ENCODE measurements at places on chromosomes 16 and 17.

- no peak for DNase-seq
Measured at GRCh38 chr16:68599586-68599985, 45.5 kb upstream of the CDH3 start.

- peak; percentile 34 for DNase-seq
Measured at GRCh38 chr17:8708025-8708461, 36.6 kb downstream of the CCDC42 start.

DNA sequence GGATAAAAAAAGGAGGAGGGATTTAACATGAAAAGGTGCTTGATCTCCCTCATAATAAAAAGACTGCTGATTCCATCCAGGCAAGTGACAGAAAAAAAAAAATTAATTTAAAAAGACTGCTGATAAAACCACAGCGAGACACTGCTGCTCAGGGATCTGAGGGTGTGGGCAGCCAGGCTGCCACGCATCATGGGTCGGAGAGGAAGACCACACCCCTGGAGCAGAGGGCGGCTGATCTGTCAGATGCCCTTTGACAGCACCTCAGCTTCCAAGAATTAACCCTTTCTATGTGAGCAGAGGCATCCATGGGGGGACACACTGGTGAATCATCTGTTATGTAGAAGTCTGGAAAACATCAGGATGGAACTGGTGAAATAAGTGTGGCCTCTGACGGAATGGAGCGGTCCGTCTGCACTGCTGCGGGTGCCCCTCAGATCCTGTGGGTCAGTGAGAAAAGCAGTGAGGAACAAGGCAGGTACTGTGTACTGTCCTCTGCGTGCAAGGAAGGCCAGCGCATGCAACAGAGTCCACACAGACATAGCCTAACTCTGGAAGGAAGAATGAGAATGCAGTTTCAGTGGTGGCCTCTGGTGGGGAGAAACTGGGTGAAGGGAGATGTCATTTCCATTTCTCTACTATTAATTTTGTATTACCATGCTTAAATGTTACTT, 19.8 kb downstream of the MAPT start:
- DNase-seq = no peak

- peak; percentile 43 for DNase-seq
Measured at GRCh38 chr17:81422776-81423697, 27.8 kb downstream of the BAHCC1 start.

DNA sequence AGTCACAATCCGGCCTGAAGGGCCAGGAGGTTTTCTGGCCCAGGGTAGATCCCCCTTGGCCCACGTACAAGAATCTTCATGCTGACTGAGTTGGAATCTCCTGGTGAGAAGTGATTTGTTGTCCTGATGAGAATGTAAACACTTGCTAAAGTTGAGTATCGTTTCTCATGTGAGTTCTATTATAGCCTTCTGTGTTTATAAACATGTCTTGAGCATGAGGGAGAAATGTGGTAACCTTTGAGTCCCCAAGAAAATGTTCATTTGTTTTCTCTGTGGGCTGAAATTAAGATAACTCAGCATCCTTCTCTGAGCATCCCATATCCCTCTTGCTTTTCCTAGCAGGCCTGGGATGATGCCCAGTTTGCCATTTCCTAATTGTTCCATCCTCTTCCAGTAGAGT, 204.8 kb downstream of the FTO start:
- DNase-seq = no peak

GRCh38 chr17:7224661-7225111, 4.9 kb downstream of the ACADVL start:
- no peak for DNase-seq

- DNase-seq = no peak
Measured at GRCh38 chr16:79092846-79093245, 507.7 kb downstream of the MAF start.

- no peak for DNase-seq
Measured at GRCh38 chr17:78844301-78845005, 3.8 kb upstream of the USP36 start.

DNA sequence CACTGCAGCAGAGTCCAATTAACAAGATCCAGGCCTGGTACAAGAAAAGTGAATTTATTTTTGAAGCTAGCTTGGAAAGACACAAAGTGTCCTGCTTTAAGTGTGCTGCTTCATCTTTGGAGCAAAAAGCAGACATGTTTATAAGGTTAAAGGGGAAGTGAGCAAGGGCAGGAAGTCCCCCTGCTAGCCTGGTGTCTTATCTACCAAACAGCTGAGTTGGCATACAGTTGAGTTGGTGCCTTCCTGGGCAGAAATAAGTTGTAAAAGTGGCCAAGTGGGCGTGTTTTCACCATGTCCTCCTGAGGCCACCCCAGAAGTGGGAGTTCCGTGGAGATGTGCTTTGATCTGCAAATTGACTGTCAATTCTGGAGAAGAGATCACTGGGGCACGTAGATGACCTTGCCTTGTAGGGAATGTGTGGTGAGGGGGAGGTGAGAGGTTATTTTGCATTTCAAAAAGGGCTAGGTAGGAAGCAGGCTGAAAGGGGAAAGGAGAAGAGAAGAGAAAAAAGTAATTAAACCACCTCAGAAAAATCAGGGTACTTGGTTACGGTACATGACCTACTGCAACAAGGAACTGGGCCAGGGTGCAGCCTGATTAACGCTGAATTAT, 38.3 kb upstream of the HSBP1 start:
- DNase-seq = no peak

GRCh38 chr16:88882358-88883030, 16.0 kb upstream of the PABPN1L start:
- no peak for DNase-seq

DNA sequence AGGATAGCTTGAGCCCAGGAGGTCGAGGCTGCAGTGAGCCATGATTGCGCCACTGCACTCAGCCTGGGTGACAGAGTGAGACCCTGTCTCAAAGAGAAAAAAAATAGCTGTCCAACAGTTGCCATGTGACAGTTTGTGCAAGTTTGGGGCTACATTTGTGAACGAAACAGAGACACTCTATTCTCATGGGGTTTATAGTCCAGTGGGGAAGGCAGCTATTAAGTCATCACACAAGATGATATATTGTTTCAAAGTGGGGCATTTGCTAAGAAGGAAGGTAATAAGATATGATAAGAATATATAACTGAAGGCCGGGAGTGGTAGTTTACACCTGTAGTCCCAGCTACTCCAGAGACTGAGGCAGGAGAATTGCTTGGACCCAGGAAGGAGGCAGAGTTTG, 73.3 kb downstream of the RBBP6 start:
- DNase-seq = no peak

- DNase-seq = no peak
Measured at GRCh38 chr16:54320697-54321340, 34.2 kb upstream of the IRX3 start.

DNA sequence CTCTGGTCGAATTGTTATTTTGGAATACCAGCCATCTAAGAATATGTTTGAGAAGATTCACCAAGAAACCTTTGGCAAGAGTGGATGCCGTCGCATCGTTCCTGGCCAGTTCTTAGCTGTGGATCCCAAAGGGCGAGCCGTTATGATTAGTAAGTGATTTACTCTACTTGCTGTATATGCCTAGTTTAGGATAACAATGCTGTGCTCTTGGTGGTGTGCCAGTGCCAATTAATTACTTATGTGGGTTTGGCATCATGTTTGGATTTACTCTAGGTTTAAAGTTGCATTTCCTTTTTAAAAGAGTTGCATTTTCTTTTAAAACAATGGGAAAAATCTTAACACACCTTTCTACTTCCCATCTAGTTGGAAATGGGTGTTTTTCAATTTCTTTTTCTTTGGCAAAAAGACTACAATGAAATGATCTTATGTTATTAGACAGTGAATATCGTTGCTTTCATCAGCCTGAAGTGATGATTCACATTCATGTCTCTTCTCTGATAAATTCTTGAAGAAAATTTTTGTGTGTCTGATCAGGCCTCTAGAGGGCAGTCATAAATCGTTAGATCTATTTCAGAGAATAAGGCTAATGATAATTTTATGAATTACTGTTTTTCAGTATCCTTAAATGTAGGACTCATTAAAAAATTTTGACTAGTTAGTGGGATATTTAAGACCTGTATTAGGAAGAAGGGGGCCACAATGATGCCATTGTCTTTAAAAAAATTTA, 5.6 kb downstream of the SF3B3 start:
- no peak for DNase-seq

GRCh38 chr16:13245713-13246377, 344.4 kb downstream of the SHISA9 start:
- DNase-seq = no peak

- no peak for DNase-seq
Measured at GRCh38 chr17:50112694-50113093, 17.3 kb downstream of the SAMD14 start.

DNA sequence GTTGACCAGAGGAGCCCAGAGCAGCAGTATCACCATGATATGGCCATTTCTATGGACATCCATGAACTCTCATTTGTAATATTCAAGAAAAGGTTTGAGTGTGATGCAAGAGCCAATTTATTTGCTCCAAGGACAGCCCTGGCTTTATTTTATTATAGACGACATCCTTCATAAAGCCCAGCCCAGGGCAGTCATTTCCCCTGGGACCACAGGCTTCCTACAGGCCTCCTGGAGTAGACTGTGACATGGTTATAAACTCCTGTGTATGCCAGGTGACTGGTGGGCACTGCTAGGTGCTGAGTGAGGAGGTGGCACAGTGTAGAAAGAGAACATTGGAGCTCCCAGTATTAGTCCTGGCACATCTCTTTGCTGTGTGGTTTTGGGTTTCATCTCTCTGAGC, 120.9 kb downstream of the UTP18 start:
- no peak for DNase-seq

DNA sequence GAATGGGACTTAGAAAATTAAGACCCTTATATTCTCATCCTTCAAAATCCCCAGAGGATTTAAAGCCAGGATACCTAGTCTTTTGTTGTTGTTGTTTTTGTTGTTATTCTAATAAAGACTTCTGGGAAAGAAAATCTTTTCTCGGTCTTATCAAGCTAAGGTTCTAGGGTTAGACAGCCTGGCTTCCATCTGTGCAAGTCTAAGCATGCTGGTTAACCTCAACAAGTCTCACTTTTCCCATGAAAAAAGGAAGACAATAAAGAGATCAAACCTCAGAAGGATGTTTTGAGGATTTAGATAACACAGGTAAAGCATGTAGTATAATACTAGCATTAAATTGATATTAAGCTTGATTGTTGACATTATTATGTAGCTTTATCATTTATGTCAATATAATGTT, 486.4 kb upstream of the SOX9 start:
- no peak for DNase-seq

- no peak for DNase-seq
Measured at GRCh38 chr17:16338391-16338790, 14.9 kb downstream of the CENPV start.

- DNase-seq = no peak
Measured at GRCh38 chr17:3799181-3799945, 1.6 kb downstream of the ITGAE start.

DNA sequence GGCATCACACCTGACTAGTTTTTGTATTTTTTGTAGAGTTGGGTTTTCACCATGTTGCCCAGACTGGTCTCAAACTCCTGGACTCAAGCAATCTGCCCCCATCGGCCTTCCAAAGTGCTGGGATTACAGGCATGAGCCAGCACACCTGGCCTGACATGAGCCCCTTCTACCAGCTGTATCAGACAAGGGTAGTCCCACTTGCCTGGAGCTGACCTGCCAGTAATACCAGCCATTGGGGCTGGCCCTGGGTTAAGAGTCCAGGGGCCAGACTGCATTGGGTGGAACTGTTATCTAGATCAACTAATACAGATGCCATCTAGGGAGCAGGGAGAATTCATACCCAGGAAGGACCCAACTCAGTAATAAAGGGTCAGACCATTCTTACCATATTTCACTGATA, 28.1 kb downstream of the WSB1 start:
- no peak for DNase-seq

- DNase-seq = no peak
Measured at GRCh38 chr16:14087181-14087580, 16.1 kb downstream of the MRTFB start.

- DNase-seq = no peak
Measured at GRCh38 chr17:20797292-20797691, 217.8 kb downstream of the CDRT15L2 start.

GRCh38 chr17:77837917-77838316, 120.6 kb upstream of the TNRC6C start:
- no peak for DNase-seq

- DNase-seq = peak; percentile 53
Measured at GRCh38 chr17:43834106-43834505, 1.2 kb upstream of the MPP3 start.

DNA sequence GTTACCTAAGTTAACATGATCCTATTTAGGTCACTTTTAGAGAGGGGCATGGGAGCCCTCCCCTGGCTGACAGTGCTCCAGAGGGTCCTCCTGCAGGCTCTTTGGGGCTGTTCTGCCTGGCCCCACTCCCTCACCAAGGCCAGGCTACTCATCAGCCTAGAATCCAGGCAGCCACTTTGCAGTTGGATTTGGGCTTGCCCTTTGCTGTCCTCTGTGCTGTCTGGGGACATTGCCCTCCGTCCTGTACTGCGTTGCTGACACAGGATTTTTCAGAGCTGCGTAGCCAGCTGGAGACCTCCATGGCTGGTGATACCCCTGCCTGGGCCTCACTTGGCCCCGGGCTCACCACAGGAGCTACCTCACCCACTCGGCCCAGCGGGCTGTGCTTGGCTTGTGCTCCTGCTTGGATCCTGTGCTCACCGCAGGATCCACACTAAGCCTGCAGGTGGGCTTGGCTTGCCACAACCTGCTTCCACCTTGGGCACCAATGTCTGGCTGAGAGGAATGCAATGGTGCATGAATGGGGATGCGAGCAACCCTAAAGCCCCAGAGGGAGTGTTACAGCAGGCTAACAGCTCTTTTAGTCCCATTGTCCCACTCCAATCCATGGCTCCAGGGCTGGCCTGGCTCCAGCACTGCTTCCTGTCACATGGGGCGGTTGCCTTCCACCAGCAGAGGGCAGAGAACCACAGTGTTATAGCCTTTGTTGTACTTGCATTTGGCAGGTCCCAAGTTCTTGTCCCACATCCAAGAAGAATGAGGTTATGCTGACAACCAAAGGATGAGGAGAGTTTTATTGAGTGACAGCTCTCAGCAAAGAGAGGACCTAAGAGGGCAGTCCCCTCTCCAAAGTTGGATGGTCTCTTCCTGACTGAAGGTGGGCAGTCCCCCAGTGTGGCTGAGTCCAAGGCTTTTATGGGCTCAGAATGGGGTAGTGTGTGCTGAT, 21.5 kb downstream of the CCL4 start:
- no peak for DNase-seq
